Activated gamma-delta T cell treated with Interleukin-2 at 50 U/mL for 16 hours (primary cell): ENCODE measurements at places on chromosomes 5 and 9.

- no peak for DNase-seq
Measured at GRCh38 chr5:3590967-3591900, 4.4 kb upstream of the IRX1 start.

- no peak for DNase-seq
Measured at GRCh38 chr9:126146254-126147145, 180.1 kb upstream of the MVB12B start.

DNA sequence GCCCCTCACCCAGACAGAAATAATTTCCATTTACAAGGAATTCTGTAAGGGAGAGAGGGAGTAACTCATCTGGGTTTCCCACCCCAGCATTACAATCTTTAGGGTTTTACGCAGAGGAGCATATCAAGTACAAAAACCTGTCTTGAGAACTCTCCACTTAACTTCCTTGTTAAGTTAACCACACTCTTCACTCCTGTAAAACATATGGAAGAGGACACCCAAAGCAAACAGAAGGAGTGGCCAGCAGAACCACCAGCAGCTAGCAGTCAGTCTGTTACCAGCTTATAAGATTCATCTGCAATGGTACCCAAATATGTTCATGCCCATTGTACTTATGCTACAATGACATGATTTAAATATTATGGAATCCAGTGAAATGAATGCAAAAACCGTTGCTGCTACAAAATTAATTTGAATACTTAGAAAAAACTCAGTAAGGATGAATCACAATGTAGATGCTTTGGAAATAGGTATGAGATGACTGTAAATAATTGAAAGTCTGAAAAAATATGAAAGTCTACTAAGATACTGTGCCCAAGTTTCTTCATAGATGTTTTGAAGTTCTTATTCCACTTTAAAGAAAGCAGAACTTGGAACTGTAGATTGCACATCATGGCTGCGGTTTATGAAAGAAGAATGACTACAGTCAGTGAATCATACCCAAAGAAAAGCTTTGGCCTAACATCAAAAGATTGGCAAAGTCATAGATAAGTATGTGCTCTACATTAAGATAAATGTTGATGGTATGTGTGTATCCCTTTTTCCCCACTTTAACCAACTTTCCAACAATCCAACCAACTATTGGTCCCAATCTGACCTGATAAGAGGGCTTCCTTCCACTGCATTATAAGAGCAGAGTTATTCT, 233.6 kb downstream of the ACTL7B start:
- DNase-seq = no peak

DNA sequence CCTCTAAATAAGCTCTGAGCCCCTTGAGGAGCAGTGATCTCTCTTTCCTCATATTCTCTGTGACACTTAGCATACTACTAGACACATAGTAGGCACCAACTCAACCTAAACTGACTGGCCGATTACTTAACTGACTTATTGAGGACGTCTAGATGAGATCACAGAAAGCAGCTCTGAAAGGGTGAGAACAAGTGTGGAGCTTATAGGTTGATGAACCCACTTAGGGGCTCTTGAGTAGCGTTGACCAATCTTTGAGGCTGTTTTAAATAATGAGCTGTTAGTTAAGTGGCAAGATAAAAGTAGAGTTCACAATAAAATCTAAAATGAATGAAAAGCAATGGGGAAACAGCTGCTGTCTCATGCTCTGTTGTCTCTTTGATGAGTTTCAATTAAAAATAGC, 124.7 kb upstream of the TNPO1 start:
- DNase-seq = no peak

DNA sequence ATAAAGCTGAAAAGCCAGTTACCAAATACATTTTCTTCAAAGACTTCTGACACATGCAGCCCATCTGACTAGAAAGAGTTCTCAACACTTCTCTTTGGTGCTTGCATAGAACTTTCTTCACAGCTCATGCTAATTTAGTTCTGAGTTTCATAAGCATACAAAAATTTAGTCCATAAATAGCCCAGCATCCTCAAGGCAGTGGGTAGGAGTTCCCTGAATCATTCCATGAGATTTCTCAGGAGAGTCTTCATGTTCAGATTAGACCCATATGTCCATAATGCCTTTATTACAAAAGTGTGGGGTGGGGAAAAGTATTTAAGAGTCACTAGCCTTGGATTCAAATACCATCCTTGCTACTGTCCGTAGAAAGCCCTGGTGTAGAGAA, 290.2 kb upstream of the RGMB start:
- DNase-seq = no peak

- DNase-seq = no peak
Measured at GRCh38 chr5:139108063-139108824, 89.9 kb downstream of the SIL1 start.

DNA sequence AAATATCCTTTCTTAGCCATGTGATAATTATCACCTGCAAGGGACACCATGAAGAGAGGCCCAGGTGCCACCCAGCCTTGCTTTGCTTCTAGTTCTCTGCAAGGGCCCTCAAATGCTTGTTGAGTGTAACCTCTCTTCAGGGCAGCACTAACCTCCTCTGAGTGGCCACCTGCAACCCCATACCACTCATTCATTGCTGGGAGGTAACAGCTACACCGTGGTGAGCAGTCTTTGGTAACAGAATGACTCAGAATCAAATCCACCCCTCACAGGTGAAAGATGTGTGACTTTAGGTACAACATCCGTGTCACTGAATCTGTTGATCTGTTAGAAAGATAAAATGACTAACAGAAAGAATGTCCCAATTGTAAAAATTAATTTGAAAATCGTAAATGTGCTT, 365.1 kb upstream of the TRPC7 start:
- DNase-seq = no peak

- DNase-seq = no peak
Measured at GRCh38 chr5:57903458-57903857, 420.8 kb upstream of the ACTBL2 start.

DNA sequence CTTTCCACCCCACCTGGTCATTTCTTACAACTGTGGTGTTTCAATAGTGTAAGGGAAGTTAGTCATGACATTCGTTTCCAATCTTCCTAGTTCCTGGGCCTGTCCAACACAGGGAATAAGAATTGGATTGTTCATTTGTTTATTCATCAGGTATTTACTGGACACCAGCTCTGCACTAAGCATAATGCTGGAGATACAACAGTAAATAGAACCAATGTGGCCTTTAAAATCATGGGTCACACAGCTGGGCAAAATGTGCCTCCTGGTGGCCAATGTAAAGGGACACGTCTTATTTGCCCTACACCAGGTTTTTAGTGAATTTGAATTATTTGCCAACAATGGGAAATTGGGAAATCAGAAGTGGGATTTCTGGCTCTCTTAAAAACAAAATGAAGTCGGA, 10.4 kb downstream of the ABLIM3 start:
- DNase-seq = no peak

GRCh38 chr5:153153086-153153485, 337.4 kb upstream of the GRIA1 start:
- DNase-seq = no peak

- DNase-seq = no peak
Measured at GRCh38 chr5:140557965-140558364, 692 bp upstream of the SRA1 start.

DNA sequence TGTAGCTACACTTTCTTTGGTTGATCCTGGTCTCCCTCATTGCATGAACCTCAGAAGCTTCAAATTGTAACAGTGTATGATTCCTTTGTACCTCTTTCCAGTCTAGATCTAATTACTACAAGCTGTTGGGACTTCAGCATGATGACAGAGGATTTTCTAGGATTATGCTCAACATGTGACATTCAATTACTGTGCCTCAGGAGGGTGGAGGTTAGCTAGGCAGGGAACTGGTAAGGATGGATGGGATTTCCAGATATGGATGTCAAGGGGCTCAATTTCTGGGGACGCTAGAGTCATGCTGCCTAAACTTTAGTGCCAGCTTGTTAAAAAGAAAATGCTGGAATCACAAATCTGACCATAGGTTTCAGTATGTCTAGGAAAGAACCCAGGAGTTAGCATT, 29.2 kb upstream of the GLRA1 start:
- no peak for DNase-seq

- DNase-seq = no peak
Measured at GRCh38 chr5:125196481-125197111, 450.2 kb upstream of the ZNF608 start.

DNA sequence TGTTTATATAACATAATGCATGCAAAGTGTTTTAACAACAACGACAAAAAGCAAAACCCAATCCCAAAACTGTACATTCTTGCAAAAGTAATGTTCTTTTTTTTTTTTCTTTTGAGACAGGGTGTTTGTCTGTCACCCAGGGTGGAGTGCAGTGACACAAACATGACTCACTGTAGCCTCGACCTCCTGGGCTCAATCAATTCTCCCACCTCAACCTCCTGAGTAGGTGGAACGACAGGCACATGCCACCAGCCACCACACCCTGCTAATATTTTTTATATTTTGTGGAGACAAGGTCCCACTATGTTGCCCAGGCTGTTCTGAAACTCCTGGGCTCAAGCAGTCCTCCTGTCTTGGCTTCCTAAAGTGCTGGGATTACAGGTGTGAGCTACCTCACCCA, 13.6 kb upstream of the HAVCR1 start:
- DNase-seq = no peak

GRCh38 chr5:148847456-148847855, 21.0 kb downstream of the ADRB2 start:
- no peak for DNase-seq

GRCh38 chr5:79091064-79091463, 20.5 kb upstream of the BHMT start:
- DNase-seq = no peak

GRCh38 chr9:85594316-85594715, 147.4 kb downstream of the AGTPBP1 start:
- no peak for DNase-seq

DNA sequence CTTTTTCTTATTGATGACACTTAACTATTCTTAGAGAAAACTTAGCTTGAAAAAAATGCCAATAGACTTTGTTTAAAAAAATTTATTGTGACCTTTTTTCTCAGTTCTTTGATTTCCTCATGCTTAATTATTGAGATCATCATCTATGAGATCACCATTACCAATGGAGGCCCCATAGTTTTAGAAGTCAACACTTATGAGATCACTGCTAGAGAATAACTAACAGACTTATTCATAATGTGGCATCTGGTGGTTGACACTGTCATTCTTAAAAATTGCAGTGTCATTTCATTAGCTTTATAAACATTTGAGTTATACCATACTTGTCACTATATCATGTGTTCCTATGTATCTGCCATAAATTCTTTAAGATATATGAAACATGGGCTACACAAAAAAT, 14.9 kb upstream of the FEM1C start:
- DNase-seq = no peak

DNA sequence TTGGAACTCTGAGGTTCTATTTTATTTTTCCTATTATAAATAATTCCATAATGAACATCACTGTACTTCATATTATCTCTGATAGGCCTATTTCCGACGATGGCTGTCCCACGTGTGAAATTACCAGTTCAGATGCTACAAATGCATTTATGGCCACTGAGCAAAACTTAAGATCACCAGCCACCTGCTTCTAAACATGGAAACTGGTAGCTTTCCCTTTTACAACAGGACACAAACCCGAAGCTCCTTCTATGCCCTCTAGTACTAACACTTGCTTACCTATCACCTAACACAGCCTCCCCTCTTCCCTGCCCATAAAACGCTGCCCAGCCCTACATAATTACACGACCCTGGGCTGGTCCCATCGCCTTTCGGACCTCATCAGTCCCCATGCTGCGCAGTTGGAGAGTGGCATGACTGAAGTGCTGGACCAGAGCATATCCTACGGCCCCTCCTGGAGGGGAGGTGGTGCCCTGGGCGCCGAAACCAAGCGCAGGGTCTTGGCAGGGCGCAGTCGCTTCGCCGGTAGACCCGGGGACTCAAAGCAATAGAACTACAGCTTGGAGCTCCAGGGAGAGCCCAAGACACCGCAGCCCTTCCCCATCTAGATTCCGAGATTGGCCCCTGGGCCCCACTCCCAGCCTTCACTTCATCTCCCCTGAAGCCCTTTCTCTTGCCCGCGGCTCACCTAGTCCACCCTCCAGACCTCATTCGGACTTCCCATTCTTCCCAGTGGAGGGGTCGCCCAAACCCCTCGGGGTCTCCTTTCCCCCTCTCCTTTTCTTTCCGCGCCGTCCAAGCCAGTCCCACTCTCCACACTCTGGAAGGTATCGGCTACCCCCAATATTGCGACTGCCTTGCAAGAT, 1.0 kb upstream of the SAP30L start:
- DNase-seq = peak; percentile 8

DNA sequence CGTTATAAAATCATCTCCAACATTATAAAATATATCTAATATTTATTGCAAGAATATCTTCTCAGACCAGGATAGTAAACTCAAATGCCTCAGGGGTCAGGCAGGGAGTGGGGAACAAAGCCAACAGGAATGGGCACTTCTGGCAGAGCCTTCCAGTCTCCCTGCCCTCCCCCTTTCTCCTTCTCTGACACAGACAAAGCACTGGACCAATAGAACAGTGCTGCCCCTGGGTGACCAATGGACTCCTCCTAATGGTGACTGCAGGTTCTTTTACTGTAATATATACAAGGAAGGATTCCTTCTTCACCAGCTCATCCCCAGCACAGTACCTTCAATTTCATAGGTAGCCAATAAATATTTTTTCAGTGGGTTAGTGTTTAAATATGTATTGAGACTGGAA, 31.1 kb upstream of the MAMDC2 start:
- DNase-seq = no peak

- no peak for DNase-seq
Measured at GRCh38 chr5:158917731-158918130, 182.0 kb downstream of the EBF1 start.

- DNase-seq = no peak
Measured at GRCh38 chr5:14598225-14598624, 16.6 kb downstream of the OTULINL start.

- DNase-seq = no peak
Measured at GRCh38 chr5:143124593-143124992, 278.9 kb downstream of the NR3C1 start.

DNA sequence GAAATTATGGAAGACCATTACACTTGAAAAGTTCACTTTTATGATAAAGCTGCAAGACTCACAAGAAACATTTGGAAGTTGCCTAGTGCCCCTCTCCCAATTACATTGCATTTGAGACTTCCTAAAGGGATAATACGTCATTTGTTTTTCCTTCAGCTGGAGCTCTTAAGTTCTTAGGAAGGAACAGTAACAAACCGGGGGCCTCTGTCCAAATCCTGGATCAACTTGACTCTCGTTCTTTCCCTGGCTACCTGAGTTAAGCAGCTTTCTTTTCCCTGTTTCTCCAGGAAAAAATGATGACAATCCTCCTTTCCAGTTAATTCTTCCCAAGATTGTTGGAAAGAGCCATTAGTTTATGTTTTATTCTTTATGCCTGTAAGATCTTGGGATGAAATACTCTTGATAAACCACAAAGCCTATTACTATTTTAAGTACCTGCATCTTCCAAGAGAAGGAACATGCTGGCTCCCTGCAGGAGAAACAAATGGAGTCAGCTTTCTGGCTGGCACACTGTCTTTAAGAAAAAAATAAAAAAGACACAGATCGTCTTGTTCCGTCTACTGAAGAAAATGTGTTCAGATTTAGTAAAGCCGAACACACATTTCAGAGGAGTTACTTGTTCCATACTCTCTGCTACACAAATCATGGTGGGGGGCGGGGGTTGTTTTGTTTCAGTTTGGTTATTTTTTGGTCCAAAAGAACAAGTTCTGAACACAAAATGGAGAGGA, 297.9 kb downstream of the EFNA5 start:
- no peak for DNase-seq
